ENCODE measurements at places on chromosomes 7 and 10.

- DNase-seq, result no peak
These were observed 337.8 kb downstream of the PARD3 start for GRCh38 chr10:34477249-34477648.

- DNase-seq, result no peak
These were observed 14.4 kb downstream of the MARCHF5 start for GRCh38 chr10:92305133-92306072.

DNA sequence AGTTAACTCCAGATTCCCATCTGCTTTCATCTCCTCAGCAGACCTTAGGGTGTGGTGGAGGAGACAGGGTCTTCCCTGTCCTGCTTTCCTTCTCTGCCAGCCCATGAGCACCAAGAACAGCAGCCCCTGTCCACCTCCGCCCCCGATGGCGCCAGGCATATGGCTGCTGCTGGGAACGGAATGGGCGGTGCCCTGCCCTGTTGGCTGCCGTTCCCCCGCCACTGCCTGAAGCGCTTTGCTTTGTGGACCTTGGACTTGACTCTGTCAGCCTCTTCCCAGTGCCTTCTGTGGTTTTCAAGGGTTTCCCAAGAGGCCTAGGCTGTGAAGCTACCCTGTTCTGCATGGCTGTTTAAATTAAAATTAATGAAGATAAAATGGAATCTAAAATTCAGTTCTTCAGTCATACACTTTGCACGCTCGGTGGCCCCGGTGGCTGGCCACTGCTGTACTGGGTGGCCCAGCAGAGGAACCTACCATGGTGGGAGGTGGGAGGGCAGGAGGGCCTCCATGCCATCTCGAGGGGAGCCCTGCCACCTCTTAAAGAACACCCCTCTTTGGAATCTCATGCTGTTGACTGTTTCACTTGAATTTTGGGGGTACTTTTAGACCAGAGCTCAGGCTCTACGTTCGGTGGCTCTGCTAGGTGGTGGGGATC is 78.7 kb downstream of the NKX6-2 start:
- no peak for DNase-seq

DNA sequence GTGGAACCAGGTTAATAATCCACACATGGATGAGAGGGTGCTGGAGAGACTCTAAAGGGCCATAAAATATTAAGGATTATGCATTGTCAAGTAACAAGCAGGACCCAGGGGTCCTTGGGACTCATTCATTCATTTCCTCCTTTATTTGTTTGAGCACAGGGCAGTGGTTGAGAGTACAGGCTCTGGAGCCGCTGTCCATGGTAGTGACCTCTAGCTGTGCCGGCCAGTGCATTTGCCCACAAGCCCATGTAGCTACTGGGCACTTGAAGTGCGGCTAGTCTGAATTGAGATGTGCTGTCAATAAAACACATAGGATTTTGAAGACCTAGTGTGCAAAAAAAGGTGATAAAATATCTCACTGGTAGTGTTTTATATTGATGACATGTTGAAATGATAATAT is 137.6 kb downstream of the C10orf105 start:
- DNase-seq, result no peak

DNA sequence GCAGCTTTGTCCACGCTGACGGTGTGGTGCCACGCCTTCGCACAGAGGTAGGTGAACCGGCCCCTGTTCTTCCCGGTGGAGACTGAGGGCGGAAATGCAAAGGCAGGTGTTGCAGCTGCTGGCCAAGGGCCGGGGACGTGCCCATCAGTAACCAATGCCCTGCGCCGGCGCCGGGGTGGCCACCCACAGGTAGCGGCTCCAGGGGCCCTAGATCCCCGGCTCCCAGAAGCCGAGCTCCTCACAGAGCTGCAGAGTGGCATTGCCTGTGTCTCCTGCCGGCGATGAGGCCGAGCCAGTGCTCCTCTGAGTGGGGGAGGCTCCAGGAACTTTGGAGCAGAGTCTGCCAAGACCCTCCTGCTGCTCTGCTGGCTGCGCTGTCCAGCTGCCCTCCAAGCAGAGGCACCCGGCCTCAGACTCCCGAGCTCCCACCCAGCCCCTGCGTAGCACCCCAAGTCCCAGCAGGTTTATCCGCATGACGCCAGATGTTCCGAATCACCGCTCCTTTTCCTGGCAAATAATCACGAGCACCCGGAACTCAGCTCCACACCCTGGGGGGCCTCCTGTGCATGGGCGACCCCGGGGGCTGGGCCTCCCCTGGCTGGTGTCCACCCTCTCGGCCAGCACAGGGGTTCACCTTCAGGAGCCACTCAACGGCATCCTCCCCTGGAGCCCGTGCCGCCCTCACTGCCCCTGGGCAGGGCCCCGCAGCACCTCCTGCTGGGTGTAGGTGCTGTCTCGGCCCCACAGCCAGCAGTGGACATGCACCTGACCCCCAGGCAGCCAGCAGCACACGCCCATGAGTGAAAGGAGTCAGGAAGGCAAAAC is 22.1 kb downstream of the CFAP46 start:
- no peak for DNase-seq

DNA sequence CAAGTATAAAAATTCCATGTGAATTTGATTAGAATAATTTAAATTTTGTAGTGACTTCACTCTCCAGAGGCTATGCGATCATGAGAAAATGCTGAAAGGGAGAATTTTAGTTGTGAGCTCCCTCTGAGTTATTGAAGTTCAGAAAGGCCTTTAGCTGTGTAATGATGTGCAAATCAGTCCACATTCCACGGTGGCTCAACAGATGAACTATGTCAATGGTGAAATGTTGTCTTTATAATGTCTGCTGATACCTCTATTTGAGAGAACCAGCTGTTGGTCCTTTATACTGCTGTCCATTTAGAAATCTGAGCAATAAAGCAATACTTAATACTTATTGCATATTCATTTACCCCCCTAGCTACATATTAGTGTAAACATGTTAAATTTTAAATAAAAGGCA is 7.1 kb upstream of the ITGB8 start:
- DNase-seq, result no peak

DNA sequence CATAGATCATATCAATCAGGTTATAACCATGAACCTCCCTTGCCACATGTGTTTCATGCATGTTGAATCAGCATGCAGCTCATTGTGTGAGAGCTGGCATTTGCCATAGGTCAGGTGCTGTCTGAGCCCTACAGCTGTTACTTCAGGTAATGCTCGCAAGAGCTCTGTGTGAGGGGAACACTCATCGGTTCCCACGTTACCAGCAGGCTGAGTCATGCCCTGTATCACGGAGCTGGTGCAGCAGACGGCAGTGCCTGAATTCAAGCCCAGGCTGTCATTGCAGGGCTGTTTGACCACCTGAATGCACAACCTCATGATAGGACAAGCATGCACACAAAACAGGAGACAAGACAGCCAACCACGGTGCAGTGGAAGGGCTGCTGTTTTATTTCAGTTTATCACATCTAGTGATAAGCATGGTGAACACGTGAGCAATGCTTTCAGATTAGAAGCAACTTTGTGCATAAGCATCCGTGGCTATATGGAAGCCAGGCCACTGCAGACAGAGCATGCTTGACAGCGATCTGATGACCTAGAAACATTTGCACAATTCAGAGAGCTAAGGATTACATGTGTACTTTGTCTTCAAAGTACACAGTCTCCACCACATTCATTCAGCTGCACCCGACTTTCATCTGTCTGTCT is 56.4 kb upstream of the PFKP start:
- DNase-seq, result no peak

DNA sequence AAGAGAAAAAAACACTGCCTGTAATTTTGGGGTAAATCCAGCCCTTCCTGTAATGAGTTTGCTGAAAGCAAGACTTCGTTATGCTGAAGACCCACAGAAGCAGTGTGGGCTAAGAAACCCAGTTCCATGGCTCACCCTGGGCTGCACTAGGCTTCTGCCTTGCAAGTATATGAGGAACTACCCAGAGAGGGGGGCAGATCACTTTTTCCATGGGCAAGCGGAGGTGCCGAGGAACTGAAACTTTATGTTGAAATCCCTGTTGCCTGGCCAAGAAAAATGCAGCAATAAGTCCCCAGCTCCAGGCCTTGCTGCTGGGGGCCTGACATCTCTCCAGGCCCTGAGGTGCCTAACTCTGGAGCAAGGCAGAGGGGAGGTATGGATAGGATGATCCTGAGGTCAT is 8.5 kb downstream of the RASSF4 start:
- DNase-seq, result no peak

DNA sequence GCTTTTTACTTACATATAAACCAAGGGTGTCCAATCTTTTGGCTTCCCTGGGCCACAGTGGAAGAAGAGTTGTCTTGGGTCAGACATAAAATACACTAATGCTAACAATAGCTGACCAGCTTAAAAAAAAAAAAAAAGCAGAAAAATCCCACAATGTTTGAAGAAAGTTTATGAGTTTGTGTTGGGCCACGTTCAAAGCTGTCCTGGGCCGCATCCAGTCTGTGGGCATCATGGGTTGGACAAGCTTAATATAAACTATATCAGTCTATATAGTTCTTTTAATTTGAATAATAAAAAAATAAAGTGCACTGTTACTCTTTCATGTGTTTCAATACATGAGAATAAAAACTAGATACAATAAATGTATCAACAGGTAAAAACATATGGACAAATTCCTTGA is 179.9 kb downstream of the DNAJC1 start:
- DNase-seq, result no peak

Measured in AG09319 (cell line).